Left lobe of liver (tissue), 2 donors: ENCODE measurements at places on chromosomes 11 and 22. TPM values are rescaled to one million over a fixed set of nuclear protein-coding genes. Genes with fewer than 3 reads are reported as not detected.
A peak's percentile ranks its signal among the peaks of the same experiment; 100 is the strongest.

HOATZ gene
- not detected for total RNA-seq

KDM4E gene
- not detected for total RNA-seq

GSTT2B gene
- 2.9 TPM for total RNA-seq

DNA sequence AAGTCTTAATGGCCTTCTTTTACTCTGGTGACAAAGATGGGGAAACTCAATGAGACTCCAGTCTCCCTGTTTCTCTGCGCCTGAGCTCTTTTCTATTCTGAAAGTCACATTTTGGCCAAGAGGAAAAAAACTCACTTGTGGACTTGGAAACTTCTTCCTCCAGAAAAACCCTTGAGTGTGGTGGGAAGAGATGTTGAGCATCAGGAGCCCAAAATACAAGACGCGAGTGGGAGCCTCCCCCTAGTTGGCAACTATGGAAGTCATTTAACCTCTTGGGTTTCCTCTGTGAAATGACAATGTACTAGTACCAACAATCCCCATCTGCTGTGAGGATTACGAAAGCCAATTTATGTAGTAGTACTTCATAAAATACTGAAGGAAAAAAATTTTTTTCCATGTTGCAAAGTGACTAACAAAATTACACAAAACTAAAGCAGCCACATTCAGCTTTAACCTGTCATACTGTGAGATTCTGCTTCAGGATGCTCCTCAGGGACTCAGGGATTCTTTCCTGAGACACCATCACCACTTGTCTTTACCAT is 524 bp upstream of the SLC25A17 start:
- DNase-seq, result no peak

- no peak for DNase-seq
These were observed 110.6 kb downstream of the MSANTD4 start for GRCh38 chr11:105911454-105911853.

- DNase-seq, result no peak
These were observed 23.1 kb upstream of the RBM4B start for GRCh38 chr11:66700742-66701141.

GRCh38 chr11:66467034-66467659 is 442 bp downstream of the PELI3 start:
- no peak for DNase-seq

DNA sequence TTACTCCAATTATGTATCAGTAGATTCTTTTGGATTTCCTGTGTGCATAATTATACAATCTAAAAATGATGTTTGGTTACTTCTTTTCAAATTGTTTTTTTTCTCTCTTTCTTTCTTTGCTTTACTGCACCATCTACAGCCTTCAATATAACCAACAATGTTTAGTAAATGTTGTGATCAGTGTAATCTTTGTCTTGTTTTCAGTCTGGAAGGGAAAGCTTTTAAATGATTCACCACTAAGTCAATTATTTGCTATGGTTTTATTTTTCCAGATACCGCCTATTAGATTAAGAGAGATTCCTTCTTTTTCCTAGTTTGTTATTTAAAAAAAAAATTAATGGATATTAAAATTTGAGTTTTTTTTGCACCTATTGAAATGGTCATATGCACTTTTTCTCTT is 29.8 kb upstream of the ABTB2 start:
- no peak for DNase-seq

DNA sequence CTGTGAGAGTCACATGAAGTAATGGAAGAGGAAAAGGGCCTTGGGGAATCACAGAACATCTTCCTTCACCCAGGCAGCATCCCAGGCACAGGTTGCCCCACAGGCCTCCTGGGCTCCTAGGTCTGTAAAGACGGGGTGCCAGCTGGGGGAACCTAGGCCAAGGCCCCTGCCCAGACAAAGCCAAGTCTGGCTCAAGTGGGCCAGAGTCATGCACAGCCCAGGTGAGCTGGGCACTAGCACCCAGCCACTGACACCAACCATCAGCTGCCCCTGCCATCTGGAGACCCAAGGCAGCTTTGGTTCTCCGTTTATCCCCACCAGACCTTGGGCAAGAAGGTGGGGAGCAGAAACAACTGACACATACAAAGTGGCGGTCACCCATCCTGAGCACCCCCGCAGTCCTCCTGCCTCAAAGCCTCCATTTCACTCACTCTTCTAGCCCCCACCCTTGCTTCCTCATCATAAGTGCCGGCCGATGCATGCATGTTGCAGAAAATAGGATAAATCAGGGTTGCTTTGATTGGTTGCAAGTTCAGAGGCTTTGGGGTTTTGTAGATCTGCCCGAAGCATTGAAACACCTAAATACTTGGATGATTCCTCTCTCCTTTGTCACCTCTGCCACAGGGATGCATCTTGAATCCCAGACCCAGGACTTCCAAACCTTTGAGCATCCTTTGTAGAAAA is 26.5 kb upstream of the TMPRSS4 start:
- DNase-seq, result peak; percentile 31

GRCh38 chr11:109000531-109000930 is 335.7 kb downstream of the DDX10 start:
- no peak for DNase-seq

DNA sequence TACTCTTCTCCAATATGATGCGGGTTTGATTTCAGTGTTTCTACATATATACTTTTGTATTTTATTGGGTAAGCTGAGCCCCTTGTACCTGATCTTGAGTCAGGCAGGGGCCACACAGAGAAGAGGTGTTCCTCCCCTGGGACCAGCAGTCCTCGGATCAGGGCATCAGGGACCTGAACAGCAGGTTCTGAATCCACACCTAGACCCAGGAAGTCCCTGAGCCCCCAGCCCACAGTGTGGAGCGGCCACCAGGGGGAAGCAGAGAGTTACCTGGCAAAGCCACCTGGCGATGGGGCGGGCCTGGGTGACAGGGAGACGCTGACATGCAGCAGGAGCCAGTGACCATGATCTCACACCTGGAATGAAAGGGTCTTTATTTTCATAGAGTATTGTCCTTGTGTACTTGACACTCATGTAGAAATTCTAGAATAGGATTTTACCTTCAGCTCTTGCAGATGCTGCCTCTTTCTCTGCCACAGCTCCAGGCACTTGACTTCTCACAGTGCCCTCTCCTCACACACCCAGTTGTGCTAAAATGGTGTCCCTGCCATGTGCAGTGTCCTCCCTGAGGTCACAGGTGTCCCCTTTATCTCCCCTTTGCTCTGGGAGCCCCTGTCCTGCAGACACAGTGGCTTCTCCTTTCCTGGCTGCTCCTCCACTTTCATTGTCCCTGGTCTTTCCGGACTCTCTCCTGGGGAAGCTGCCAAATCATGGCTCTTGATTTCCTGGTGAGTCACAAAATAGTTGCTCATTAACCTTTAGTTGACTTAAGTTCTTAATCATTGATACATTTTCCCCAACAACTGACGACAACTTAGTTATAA is 48.5 kb downstream of the GGTLC2 start:
- DNase-seq, result peak; percentile 80

DNA sequence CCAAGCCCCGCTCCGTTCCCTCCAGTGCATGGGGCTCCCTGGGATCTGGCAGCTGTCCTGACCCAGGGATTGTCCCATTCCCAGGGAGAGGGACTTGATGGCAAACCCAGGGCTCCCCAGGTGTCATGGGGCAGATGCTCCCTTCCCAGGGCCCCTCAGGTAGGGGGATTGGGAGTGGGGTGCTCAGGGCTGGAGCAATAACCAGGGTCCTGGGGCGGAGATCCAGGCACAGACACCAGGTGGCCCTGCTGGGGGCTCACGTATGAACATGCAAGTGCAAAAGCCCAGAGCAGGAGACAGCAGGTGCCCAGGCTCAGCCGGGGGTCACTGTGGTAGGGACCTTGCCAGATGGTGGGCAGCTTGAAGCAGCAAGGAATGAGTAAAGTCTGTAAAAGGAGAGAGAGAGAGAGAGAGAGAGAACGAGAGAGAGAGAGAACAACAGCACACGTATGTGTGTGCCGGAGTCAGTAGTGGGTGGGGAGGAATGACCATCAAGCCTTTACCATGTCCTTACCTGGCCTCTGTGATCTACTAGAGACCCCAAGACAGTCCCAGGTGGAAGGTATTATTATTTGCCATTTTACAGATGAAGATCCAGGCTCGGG is 19.3 kb upstream of the MPPED1 start:
- no peak for DNase-seq

GRCh38 chr11:82321206-82321605 is 412.5 kb downstream of the FAM181B start:
- DNase-seq, result no peak

GRCh38 chr11:1744891-1745700 is 5.3 kb downstream of the IFITM10 start:
- peak; percentile 85 for DNase-seq

- DNase-seq, result no peak
These were observed 598.6 kb downstream of the DLG2 start for GRCh38 chr11:85028329-85029101.

GRCh38 chr11:114167771-114168448 is 108.4 kb downstream of the ZBTB16 start:
- DNase-seq, result no peak

- DNase-seq, result peak; percentile 60
These were observed 720 bp downstream of the PACS1 start for GRCh38 chr11:66070604-66071380.

GRCh38 chr11:78715639-78716311 is 141.1 kb upstream of the NARS2 start:
- peak; percentile 59 for DNase-seq

GRCh38 chr11:107956543-107956942 is 28.3 kb downstream of the RAB39A start:
- DNase-seq, result no peak
